A375 (cell line): ENCODE measurements at places on chromosomes 2 and 18. TPM values are rescaled to one million over a fixed set of nuclear protein-coding genes. Genes with fewer than 3 reads are reported as not detected.

The ZNF24 gene
- total RNA-seq = 21.1 and 24.2 TPM in 2 replicates

The MGAT4A gene
- 0.41 and 2.5 TPM in 2 replicates for total RNA-seq

The ACVR1C gene
- total RNA-seq = 0.05 TPM in 1 of 2 replicates, not detected in the other

The HOXD8 gene
- 5.3 and 6.7 TPM in 2 replicates for total RNA-seq

The IAH1 gene
- total RNA-seq = 31.3 and 33.2 TPM in 2 replicates

The RASGRP3 gene
- total RNA-seq = 0.45 and 3.2 TPM in 2 replicates

The OXER1 gene
- not detected in 2 replicates for total RNA-seq

The CRACDL gene
- total RNA-seq = 0.37 TPM in 1 of 2 replicates, not detected in the other

The CCDC85A gene
- 0.08 TPM in 1 of 2 replicates, not detected in the other for total RNA-seq

The VAMP5 gene
- 31.3 and 38.8 TPM in 2 replicates for total RNA-seq

The SPEG gene
- total RNA-seq = 8.8 and 14.3 TPM in 2 replicates
